ENCODE measurements at places on chromosomes 3 and 15. TPM values are rescaled to one million over a fixed set of nuclear protein-coding genes. Genes with fewer than 3 reads are reported as not detected.

GRCh38 chr3:167851171-167851570 is 115.7 kb downstream of the SERPINI1 start:
- DNase-seq, result no peak

DNA sequence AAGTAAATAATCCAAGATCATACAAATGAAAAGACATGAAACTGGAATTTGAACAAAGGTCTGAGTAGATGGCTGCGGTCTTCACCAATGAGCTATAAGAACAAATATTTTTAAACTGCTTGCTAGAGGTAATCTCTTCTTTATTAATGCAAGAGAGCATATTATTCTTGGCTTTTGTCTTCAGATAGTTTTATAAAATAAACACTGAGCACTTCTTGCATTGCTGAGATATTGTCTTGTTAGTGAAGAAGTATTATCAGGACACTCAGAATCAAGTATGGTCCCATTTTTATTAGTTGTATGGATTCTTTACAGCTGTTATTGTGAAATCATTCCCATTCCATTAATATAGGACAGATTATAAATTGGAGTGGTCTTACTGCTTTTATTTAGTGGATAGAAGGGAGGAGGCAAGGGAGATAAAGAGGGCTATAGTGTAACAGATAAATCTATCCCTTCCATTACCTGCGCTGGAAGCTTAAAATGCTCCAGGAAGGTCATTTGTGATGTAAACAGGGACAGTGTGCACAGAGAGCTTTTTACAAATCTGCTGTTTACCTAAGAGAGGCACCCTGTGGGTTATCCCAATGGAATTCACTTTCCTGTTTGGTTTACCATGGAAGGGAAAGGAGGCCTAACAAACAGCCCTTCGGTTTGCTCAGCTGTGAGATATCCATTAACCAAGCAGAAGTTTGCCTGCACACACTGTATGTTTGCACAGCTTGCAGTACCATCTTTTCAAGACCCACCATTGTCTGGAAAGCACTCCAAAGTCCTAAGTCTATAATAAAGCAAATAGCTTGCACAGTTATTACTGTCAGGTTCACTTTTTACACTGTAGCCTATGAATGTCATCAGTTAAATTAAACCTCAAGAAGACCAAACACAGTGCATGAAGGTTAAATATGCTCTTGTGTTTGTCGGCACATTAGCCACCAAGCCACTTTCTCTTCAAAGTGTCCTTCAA is 347.7 kb upstream of the TGFBR2 start:
- no peak for DNase-seq

DNA sequence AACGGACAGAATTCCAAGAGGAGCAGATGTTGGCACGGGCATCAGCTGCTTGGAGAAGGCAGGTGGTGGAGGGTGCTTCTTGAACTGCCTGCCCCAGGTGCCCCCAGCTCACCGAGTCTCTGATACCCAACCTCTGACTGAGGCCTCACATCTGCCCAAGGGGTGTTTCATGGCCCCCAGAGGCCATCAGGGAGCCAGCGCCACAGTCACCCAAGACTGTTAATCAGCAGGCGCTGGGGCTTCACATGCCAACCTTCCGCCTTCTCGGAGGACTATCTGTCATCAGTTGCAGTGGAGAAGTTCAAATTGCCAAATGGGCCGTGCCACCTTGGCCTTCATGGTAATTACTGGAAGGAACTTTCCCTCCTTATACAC is 61.9 kb upstream of the SLC6A1 start:
- no peak for DNase-seq

DNA sequence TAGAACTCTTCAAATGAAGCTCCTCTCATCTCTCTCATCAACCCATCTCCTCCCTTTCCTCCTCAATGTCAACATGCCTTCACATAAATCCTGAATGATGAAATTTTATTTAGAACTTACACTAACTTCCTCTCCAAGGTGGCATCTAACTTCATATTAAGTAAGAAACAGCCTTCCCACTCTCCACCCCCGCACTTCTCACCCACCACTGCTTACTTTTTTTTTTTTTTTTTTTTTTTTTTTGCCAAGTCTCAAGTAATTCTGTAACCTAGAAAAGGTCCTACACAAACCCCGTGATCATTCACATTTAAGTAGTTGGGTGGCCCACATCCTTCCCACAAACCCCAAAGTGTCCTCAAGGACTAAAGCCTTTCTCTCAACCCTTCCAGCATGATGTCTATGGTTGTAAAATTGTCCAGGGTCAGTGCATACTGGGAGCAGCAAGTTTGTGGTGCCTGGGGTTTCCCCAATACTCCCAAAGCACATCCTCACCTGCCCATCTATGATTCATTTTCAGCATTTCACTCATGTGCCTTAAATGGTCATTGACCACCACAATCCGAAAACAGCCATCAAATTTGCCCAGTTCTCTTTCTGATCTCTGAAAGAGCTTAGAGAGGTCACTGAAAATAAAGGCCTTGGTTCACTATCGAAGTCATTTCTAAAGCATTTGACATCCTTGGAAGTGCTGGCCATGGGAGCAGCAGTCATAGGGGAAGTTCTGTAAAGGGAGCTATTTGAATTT is 47.2 kb downstream of the CD86 start:
- no peak for DNase-seq

CD200 gene
- total RNA-seq, result 8.2 TPM
